ENCODE measurements at places on chromosomes 2 and 18. TPM values are rescaled to one million over a fixed set of nuclear protein-coding genes. Genes with fewer than 3 reads are reported as not detected.

The SLC38A11 gene
- 3.2 TPM for polyA plus RNA-seq

The VWA3B gene
- polyA plus RNA-seq, result not detected

The IL1F10 gene
- polyA plus RNA-seq, result not detected

The TTLL4 gene
- 36.8 TPM for polyA plus RNA-seq

The DCDC2C gene
- 0.18 TPM for polyA plus RNA-seq

The LOXL3 gene
- 3.6 TPM for polyA plus RNA-seq

The PKP4 gene
- polyA plus RNA-seq, result 18.3 TPM

The ESPNL gene
- 0.03 TPM for polyA plus RNA-seq

The IL36G gene
- not detected for polyA plus RNA-seq

The MYOM1 gene
- 20.0 TPM for polyA plus RNA-seq

The ABCB11 gene
- 0.13 TPM for polyA plus RNA-seq

The PIEZO2 gene
- 2.1 TPM for polyA plus RNA-seq

The TFCP2L1 gene
- 0.17 TPM for polyA plus RNA-seq

The FAM110C gene
- 5.7 TPM for polyA plus RNA-seq

The B3GNT7 gene
- 3.1 TPM for polyA plus RNA-seq

The CLEC4F gene
- 0.32 TPM for polyA plus RNA-seq

The ITGA4 gene
- 0.56 TPM for polyA plus RNA-seq

The MORN2 gene
- 34.1 TPM for polyA plus RNA-seq

The SULT1C4 gene
- polyA plus RNA-seq, result 1.2 TPM

The SMC6 gene
- polyA plus RNA-seq, result 4.8 TPM

The RGPD3 gene
- polyA plus RNA-seq, result 0.13 TPM

The SH3BP4 gene
- 10.6 TPM for polyA plus RNA-seq

The GKN2 gene
- 0.27 TPM for polyA plus RNA-seq

The C2orf81 gene
- polyA plus RNA-seq, result 0.46 TPM

The ANKRD30B gene
- polyA plus RNA-seq, result 0.16 TPM

The DHRS9 gene
- 0.09 TPM for polyA plus RNA-seq

The CHRNA1 gene
- polyA plus RNA-seq, result not detected
